ENCODE measurements at places on chromosomes 7 and 10. TPM values are rescaled to one million over a fixed set of nuclear protein-coding genes. Genes with fewer than 3 reads are reported as not detected.

Gene ARHGEF5
- 34.9 TPM for polyA plus RNA-seq

Gene HYAL4
- 0.10 TPM for polyA plus RNA-seq

Gene GPRIN2
- 9.0 TPM for polyA plus RNA-seq

- no peak for DNase-seq
Observed at GRCh38 chr10:117532003-117532385, 10.6 kb upstream of the EMX2 start.

DNA sequence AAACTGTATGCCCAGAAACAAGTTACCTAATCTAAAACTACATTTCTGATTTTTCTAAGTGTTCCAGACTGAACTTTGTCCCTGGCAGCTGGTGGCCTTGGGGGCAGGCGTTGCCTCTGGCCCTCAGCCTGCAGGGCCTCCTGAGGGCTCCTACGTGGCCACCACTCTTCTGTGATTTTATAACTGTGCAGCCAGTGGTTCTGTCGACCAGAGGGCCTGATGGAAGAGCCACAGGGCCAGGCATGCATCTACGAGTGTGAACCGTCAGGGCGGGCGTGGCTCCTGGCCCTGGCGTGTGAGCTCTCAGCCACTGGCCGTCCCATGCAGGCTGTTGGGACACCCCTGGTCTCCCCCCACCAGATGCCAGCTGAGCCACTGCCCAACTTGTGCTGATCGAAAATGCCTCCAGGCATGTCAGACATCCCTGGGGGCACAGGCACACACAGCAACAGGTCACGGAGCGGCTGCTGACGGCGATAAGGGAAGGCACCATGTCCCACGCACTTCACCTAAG lies 173.4 kb downstream of the ZMYND11 start:
- no peak for DNase-seq

DNA sequence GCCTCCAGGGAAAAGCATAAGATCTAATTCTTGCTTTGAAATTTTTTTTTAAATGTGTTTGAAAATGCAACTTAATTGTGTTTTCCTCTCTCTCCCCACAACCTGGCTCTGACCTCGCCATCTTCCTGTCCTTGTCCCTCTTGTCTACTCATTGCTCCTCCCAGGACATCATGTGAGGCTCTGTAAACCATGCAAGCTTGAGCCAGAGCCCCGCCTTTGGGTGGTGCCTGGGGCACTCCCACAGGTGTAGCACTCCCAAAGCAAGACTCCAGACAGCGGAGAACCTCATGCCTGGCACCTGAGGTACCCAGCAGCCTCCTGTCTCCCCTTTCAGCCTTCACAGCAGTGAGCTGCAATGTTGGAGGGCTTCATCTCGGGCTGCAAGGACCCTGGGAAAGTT lies 9.8 kb upstream of the CDHR1 start:
- no peak for DNase-seq

DNA sequence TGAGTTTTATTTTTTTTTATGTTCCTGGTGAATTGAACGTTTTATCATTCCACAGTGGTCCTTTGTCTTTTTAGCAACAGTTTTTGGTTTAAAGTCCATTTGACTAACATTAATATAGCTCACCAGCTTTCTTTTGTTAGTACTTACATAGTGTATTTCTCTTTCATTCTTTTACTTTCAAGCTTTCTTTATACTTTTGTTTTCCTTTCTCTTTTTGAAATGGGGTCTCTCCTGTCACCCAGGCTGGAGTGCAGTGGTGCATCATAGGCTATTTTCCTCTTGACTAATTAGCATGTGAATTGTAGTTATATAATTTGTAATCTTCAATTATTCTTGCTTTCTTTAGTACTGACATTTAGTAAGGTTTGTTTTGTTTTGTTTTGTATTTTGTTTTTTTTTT lies 27.8 kb downstream of the GARIN1A start:
- DNase-seq, result no peak

DNA sequence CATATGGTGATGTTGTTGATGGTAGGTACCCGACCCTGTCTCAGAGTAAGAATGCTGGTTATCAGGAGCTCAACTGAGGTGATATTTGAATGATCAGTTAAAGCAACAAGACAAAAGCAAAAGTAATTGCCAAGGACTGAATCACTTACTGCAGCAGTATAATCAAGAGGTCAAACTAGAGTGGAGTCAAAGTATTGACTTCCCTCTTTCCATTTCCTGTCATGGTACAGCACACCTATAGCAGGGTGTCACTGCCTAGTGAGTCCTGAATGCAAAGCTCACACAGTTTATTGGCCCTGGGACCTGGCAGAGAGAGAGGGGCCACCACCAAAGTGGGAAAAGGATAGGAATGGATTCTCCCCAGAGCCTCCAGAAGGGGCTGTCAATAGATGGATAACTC lies 886.1 kb upstream of the SORCS1 start:
- no peak for DNase-seq
